ENCODE measurements at places on chromosomes 7 and 10.

- no peak for DNase-seq
These were observed 31.6 kb downstream of the RASGEF1A start for GRCh38 chr10:43235070-43235900.

DNA sequence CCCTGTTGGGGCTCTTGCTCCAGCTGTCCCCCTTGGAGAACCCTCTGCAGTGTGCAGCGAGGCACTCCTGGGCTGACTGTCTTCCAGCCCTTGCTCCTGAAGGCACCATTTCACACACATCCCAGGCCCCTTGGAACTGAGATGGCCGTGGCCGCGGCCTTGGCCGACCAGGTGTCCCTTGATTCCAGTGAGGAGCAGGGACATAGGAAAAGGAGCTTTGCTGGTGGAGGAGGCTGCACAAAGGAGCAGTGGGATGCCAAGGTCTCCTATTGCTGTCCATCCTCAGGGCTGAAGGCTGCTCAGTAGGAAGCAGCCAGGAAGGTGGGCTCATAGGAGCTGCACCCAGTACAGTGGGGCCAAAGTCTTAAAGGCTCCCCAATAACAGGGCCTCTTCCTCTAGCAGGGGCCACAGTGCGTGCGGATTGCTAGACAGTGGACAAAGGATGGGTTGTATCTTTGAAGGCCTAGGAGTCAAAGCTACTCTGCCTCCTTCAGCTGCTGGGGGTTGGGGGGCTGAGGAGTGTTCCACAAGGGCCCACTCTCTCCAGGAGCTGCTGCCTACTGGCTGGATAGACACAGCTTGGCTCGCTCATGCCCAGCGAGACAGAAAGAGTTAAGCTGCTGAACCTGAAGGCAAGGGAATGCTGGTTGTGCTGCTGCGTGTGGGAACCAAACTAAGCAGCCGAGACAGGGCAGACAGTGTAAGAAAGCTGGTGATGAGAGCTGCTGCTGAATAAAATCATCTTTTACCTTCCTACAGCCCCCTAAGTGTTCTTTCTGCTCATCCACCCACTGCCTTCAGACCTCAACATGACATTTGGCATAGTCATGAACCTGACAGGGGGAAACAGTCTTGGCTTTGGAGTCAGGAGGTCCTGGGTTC is 891.9 kb upstream of the ZNF722 start:
- DNase-seq, result no peak

GRCh38 chr10:17238445-17239291 is 10.6 kb downstream of the VIM start:
- DNase-seq, result no peak

- DNase-seq, result peak; percentile 39
These were observed 8.7 kb upstream of the GLRX3 start for GRCh38 chr10:130127364-130128061.

DNA sequence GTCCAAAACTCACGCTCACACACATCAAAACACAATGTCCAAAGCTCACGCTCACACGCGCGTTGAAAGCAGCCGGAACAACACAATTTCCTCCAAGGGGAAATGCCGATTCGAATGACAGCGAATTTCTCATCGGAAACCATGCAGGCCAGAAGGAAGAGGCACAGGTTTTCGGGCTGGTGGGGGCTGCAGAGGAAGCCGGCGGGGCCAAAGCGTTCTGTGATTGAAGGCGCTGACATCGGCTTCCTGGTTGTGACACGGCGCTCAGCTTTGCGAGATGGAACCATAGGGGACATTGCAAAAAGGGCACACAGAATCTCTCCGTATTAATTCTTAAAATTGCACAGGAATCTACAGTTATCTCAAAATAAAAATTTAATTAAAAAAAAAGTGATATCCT is 61.3 kb downstream of the FOXL3 start:
- no peak for DNase-seq

GRCh38 chr10:128883231-128884032 is 583.6 kb upstream of the MGMT start:
- no peak for DNase-seq

- no peak for DNase-seq
These were observed 16.6 kb upstream of the WDFY4 start for GRCh38 chr10:48667960-48668590.

GRCh38 chr7:55247428-55247827 is 117.7 kb upstream of the LANCL2 start:
- DNase-seq, result peak; percentile 42

DNA sequence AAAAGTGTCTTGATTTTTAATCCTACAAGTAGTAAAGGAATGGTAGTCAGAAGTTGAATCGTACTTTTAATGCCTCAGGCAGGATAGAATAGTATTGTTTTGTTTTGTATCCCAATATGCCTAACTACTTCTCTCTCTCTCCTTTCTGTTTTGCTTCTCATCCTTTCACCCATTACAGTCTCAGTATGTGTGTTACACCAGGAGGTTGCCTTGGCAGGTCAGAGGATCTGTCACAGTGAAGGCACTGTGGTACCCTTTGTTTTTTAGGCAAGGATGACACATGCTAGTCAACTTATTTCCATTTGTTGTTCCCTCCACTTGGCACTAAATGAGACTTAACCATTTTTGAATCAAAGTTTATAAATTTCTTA is 94.4 kb downstream of the MAPK8 start:
- no peak for DNase-seq

DNA sequence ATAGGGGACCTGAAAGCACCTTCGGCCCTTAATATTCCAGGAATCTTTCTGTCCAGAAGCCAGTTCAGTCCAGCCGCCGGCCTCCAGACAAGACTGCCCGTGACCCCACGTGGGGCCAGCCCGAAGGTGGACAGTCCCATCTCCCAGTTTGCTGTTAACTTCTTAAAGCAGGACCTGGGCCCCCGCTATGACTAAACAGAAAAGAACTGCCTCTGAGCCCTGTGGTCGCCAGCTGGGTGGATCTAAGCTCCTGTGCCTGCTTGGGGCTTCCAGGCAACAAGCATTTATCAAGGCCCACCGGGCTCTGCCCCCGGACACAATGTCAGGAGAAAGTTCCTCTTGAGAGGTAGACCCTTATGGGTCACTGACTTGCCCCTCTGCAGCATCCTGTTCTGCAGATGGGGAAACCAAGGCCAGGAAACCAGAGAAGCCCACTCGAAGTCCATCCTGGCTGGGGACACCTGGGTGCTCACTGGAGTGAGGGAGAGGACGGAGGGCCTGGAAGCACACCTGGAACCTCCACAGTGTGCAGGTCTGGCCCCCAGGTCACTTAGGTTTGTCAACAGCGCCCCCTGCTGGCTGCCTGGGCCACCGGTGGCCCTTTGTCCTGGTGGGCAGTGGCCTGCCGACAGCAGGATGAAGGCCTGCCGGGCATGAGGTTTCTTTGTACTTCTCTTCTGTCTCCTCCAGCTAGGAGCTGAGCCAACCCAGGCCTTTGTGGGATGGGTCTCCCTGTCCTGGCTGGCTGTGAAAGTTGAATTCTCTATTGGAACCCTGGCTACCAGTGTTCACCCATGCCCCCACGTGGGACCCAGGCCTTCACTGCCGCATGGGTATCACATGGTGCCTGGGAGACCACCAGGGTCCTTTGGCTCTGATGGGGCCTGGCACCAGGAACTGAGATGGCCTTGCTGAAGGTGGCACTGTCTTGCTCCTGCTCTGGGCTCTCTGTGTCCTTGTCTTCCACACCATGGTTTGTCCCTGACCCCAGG is 128.0 kb downstream of the ZMIZ1 start:
- DNase-seq, result no peak

GRCh38 chr7:35716038-35716803 is 21.3 kb upstream of the HERPUD2 start:
- DNase-seq, result no peak

DNA sequence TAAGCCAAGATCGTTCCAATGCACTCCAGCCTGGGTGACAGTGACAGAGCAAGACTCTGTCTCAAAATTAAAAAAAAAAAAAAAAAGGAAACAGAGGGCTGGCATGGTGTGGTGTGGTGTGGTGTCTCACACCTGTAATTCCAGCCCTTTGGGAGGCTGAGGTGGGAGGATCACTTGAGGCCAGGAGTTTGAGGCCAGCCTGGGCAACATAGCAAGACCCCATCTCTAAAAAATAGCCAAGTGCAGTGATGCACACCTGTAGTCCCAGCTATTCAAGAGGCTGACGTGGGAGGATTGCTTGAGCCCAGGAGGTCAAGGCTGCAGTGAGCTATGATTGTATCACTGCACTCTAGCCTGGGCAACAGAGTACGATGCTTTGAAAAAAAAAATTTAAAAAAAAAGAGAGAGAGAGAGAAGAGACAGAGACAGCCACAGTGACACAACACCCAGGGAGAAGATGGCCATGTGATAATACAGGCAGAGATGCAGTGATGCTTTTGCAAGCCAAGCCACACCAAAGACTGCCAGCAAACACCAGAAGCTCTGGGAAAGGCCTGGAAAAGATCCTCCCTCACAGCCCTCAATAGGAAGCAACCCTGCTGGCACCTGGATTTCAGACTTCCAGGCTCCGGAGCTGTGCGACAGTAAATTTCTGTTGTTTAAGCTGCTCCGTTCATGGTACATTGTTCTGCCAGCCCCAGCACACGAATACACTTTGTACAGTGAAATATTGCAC is 19.3 kb upstream of the SRRM3 start:
- DNase-seq, result no peak

Measured in retinal pigment epithelial cell (primary cell).